ENCODE measurements at places on chromosomes 5 and 9.

GRCh38 chr5:107955321-107955720, 284.6 kb upstream of the EFNA5 start:
- H3K27me3 ChIP-seq = no peaks in the 10 kb centered on the region
- no peak overlapping the region for H3K4me3 ChIP-seq
- no peak overlapping the region for H3K27ac ChIP-seq
- H3K4me1 ChIP-seq = no peaks in the 10 kb centered on the region
- no peaks in the 10 kb centered on the region for H3K36me3 ChIP-seq

GRCh38 chr9:112248722-112249121, 73.6 kb upstream of the SUSD1 start:
- no peaks in the 10 kb centered on the region for H3K4me1 ChIP-seq
- no peak for DNase-seq

- H3K27me3 ChIP-seq = peaks cover 16% of the 10 kb centered on the region
- peak overlapping the region; percentile 26 for H3K27ac ChIP-seq
- no peaks in the 10 kb centered on the region for H3K4me1 ChIP-seq
- peak overlapping the region; percentile 45 for H3K4me3 ChIP-seq
- H3K36me3 ChIP-seq = no peaks in the 10 kb centered on the region
- DNase-seq = no peak
Observed at GRCh38 chr9:133199648-133200321, 9.3 kb downstream of the OBP2B start.

DNA sequence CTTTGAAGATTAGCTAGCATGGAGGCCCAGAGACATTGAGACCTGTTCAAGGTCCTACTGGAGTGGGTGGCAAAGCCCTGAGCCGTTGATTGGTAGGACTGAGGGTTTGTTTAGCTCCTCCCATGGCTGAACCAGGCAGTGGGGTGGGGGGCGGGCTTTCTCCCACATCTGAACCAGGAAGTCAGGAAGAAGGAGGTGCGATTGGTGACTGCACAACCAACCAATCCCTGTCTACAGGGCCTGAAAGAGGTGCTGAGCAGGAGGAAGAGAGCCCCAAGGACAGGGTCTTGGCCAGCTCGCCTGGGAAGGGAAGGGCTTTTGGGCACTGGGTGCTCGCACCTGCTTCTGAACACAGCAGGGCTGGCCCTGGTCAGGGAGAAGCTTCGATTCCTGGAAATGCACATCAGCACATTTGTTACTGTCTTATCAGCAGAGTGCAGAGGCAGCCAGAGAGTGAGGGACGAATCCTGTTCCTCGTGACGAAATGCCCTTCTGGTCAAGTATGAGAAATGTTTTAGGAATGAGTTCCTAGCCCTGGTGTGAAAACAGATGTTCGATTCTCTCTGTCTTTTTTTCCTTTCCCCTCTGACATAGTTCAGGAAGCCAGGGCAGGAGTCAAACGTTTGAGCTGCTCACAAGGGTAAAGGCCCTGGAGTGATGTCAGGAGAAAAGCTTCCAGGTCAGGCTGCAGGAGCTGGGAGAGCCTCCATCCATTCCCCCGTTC, 294.8 kb upstream of the KLF4 start:
- no peaks in the 10 kb centered on the region for H3K27me3 ChIP-seq
- peak; percentile 80 for DNase-seq
- no peak overlapping the region for H3K27ac ChIP-seq
- H3K4me3 ChIP-seq = no peak overlapping the region
- H3K36me3 ChIP-seq = no peaks in the 10 kb centered on the region
- H3K4me1 ChIP-seq = peaks cover 9% of the 10 kb centered on the region

GRCh38 chr9:14677396-14677795, 15.8 kb downstream of the ZDHHC21 start:
- no peak for DNase-seq
- no peak overlapping the region for H3K27ac ChIP-seq
- H3K36me3 ChIP-seq = peaks cover 2% of the 10 kb centered on the region

GRCh38 chr5:65971643-65972042, 45.3 kb downstream of the ERBIN start:
- DNase-seq = no peak
- no peak overlapping the region for H3K27ac ChIP-seq
- peaks cover 25% of the 10 kb centered on the region for H3K4me1 ChIP-seq
- no peaks in the 10 kb centered on the region for H3K27me3 ChIP-seq

GRCh38 chr5:54217826-54218503, 92.4 kb downstream of the ARL15 start:
- no peaks in the 10 kb centered on the region for H3K36me3 ChIP-seq
- DNase-seq = no peak
- H3K4me1 ChIP-seq = peaks cover 4% of the 10 kb centered on the region
- no peak overlapping the region for H3K27ac ChIP-seq

GRCh38 chr5:89932771-89933181, 476.8 kb downstream of the CETN3 start:
- no peak overlapping the region for H3K27ac ChIP-seq
- H3K36me3 ChIP-seq = no peaks in the 10 kb centered on the region
- no peak for DNase-seq
- H3K4me1 ChIP-seq = no peaks in the 10 kb centered on the region
- no peak overlapping the region for H3K4me3 ChIP-seq

All from suprapubic skin (tissue), 4 donors.